Stimulated activated CD4-positive, alpha-beta T cell treated with anti-CD3 and anti-CD28 coated beads, Interleukin-15, amount 100 ng/mL, for 48 hours (primary cell): ENCODE measurements at places on chromosomes 11 and 22.
A peak's percentile ranks its signal among the peaks of the same experiment; 100 is the strongest.

- no peak for DNase-seq
These were observed 167.6 kb upstream of the MTMR2 start for GRCh38 chr11:96091476-96091875.

- DNase-seq = no peak
These were observed 73.0 kb downstream of the MSANTD4 start for GRCh38 chr11:105948918-105949590.

GRCh38 chr11:21625982-21626381 is 566.9 kb upstream of the ANO5 start:
- DNase-seq = no peak

GRCh38 chr22:24833881-24834495 is 28.0 kb downstream of the SGSM1 start:
- DNase-seq = no peak

DNA sequence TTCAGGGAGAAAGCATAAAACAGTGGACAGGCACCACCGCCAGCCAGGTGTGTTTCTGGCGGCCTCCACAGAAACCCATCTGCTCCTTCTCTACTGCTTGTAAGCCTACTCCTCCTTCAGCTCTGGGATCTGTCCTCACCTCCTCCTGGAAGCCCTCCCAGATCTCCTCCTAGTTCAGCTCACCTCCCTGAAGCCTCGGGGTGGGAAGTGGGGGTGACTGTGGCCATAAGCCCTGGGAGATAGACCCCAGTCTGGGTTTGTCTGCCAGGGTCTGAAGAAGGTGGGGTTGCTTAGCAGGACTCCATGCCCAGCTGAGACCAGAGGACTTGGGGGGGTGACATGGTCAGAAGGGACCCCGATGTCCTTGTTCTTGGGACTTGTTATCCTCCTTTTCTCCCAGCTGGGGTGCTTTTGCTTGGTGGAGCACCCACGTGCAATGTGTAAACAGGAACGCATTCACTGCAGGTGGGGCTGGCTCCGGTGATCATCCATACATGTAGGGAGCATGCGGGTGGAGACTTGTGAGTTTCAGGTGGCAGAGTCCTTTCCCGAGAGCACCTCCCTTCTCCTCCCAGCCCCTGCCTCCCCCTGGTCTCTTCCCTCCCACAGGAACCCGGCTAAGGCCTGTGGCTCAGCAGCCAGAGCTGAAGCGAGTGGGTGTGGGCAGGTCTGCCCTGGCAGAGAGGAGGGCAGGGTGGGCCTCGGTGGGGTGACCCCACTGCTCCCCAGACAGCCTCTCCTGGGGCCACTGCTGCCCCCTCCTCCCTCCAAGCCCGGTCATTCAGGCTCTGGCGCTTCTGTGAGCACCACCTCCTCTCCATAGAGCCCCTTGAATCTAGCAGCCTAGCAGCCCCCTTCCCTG is 25.9 kb downstream of the MRGPRG start:
- DNase-seq = no peak

- DNase-seq = no peak
These were observed 7.1 kb downstream of the MUC2 start for GRCh38 chr11:1081601-1082311.

DNA sequence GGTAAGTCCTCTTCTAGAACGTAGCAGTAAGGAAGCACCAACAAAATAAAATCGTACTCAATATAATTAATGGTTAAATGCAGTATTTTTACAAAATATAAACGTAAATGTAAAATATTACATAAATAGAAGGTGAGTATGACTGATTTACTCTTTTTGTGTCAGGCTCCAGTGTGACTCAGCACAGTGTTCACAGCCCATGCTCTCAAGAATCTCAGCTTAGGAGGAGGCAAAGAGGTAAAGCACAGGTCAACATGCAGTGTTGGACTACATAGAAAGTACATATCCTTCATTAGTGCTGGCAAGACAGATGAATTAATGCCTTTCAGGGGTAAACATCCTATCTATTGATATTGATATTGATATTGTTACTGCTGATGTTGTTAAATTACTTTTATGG is 2050.6 kb upstream of the RAG2 start:
- DNase-seq = no peak

DNA sequence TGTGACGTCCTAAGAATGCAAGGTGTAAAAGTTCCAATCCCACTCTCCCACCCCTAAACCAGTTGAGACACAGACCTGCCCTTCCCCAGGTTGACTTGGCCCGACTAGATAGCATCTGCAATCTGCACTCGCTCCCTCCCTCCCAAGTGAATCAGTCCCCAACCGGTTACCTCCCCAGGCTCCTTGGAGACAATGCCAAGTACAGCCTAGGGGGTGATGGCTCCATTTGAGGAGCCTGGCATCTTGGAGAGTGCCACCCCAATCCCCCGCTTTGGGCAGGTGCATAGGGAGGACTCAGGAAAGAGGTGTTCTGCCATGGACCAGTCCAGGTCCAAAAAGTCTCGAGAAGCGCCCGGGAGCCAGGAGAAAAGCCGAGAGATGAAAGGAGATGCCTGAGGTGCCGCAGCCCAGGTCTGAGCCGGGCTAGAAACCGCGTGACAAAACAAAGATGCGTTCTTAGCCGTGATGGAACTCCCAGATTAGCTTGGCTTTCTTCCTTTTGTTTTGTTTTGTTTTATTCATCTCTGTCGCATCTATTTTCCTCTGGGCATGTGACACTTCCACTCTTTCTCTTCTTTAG is 18.7 kb upstream of the SNX32 start:
- DNase-seq = no peak

DNA sequence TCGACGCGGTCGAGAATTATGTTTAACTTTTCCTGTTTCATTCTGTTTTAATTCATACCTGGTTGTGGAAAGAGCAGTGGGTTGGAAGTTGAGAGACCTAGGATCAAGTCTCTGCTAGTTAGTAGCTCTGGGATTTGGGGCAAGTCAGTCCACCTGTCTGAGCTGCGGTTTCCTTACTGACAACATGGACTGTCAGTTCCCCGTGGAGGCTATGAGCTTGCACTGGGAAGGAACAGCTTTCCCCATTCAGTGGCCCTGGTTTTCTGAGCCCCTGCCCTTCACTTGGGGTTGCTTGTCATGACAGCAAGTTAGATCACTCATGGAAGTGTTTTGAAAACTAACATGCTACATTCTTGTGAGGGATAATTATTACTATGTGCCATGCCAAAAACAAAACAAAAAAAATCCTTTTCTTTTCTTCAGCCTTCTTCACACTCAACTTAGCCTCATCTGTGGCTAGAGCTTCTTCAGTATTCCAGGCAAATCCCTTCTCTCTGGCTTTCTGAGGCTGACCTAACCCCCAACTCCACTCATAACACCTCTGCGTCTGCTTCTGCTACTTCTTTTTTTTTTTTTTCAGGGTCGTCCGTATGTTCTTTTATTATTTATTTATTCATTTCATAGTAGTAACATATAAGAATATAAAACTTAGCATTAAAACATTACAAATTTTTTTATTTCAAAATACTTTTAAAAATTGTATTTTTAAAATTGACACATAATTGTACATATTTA is 43.0 kb upstream of the ZBED5 start:
- DNase-seq = no peak

GRCh38 chr22:48754611-48755058 is 1073.0 kb downstream of the BRD1 start:
- DNase-seq = no peak

GRCh38 chr11:104705490-104706190 is 192.6 kb downstream of the CASP12 start:
- DNase-seq = peak; percentile 56

GRCh38 chr11:82267186-82267585 is 466.5 kb downstream of the FAM181B start:
- DNase-seq = no peak

DNA sequence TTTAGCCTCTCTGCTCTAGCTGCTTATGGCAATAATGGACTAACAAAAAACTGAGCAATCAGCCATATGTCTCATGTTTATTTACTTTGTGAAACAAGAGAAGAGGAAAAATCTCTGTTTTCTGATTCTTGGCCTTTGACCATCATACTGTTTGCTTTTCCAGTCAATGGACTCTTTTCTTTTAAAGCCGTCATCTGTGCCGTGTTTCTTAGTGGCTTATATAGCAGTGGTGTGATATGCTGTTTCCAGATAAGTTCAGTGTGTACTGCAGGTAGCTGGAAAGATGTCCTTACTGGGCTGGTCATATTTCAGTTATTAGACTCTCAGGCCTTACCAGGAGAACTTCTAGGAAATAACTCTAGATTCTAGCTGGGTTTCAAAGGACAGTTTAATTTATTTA is 33.6 kb upstream of the TECTA start:
- no peak for DNase-seq

GRCh38 chr22:32546496-32546895 is 71.9 kb downstream of the FBXO7 start:
- DNase-seq = no peak

GRCh38 chr11:75197512-75198277 is 42.9 kb upstream of the TPBGL start:
- DNase-seq = no peak

GRCh38 chr22:29078869-29079207 is 6.0 kb downstream of the KREMEN1 start:
- no peak for DNase-seq

GRCh38 chr11:124970925-124971324 is 16.9 kb downstream of the CCDC15 start:
- no peak for DNase-seq

DNA sequence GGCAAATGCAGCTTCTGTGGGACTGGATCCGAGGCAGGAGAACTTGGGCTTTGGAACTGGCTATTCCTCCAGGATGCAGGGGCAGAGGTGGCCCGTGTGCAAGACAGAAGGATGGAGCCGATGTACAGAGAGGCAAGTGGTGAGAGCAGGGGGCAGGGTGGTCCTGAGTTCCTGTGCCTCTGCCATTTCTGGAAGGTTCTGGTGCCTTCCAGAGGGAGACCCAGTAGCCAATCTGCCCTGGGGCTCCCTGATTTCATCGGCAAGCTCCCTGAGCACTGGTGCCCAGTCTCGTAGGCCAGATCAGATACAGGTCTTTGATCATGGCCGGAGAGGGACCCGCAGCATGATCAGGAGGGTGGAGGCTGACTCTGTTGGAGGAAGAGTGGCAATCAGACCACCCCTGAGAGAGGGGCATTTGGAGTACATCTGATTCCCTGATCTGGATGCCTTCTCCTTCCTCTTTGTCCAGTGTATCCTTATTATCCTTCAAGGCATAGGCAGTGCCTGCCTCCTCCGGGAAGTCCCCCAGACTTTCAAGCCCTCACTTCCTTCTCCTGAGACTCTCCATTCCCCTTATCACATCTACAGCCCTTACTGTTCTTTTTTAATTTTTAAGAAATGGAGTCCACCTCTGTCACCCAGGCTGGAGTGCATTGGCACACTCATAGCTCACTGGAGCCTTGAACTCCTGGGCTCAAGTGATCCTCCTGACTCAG is 9.7 kb downstream of the MRGPRD start:
- DNase-seq = no peak

- DNase-seq = no peak
These were observed 365.0 kb downstream of the MIAT start for GRCh38 chr22:27022274-27022895.

GRCh38 chr11:526192-526591 is 9.2 kb downstream of the HRAS start:
- DNase-seq = no peak

DNA sequence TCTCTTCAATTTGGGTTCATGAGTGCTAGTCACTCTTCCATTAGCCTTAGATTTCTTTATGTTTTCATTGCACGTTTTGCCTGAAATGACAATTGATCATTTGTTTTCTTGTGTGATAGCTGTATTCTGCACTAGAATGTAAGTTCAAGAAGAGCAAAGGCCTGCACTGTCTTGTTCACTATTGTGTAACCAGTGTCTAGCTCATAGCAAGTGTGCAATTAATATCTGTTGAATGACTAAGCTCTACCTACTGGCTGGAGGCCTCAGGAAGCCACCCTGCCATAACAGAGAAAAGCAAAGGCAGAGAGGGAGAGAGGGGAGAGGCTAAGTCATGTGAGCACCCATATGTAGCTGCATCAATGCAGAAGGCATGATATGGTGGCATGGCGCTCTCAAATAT is 292.8 kb upstream of the SYN3 start:
- DNase-seq = no peak

DNA sequence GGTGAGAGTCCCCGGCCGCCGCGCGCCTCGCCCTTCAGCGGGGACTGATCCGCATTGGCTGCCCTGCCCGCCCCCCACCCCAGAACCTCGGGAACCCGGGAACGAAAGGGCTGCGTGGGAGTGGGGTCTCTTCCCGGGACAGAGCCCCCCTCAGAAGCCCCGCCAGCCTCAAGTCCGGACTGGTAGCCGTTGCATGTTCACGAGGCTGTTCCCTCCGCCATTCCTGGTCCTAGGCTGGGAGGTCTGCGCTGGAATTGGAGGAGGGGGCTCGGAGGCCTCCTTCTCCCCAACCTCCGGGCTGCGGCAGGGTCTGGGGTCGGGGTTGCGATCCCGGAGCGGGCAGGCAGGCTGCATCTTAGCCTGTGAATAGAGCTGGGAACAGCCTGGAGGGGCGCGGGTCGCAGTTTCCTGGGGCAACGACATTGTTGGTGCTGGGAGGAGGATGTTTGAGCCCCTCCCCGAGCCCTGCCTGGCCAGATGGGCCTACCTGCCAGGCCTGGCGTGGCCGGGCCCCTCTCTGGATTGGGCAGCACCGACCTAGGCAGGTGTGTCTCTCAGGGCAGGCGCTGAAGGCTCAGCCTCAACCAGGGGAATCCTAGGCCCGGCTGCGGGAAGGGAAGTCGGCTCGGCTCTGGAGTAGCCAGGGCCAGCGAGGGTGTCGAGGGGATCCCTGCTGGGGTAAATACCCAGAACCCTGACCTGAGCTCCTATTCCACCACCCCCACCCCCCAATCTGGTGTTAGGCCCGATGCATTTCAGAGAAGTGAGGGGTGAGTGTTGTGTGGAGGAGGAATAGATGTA is 670 bp downstream of the MAPK8IP1 start:
- no peak for DNase-seq

DNA sequence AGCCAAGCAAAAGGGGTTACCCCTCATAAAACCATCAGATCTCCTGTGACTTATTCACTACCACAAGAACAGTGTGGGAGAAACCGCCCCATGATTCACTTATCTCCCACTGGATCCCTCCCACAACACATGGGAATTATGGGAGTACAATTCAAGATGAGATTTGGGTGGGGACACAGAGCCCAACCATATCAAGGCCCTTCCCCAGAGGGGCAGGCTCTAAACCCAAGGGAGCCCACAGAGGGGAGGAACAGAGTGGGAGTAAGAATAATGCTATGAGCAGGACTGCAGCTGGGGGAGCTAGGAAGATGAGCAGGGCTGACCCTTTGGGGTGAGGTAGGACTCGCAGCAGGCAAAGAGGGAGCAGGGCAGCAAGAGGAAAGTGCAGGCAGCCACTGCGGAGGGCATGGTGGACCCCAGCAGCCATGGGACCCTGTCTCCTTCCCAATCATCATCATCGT is 59.3 kb downstream of the CD82 start:
- no peak for DNase-seq

DNA sequence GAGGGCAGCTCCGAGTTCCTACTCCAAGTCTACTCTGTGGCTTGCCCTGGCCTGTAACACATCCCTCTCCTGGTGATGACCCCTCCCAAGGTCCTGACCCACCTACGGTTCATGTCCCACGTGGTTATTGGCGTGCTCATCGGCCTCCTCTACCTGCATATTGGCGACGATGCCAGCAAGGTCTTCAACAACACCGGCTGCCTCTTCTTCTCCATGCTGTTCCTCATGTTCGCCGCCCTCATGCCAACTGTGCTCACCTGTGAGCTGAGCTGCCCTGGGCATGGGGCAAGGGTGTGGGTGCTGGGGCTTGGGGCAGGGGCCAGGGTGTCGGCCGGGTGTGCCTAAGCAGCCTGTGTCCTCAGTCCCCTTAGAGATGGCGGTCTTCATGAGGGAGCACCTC is 9.6 kb downstream of the ABCG4 start:
- DNase-seq = no peak

- no peak for DNase-seq
These were observed 397.0 kb upstream of the ISX start for GRCh38 chr22:34669001-34669400.

GRCh38 chr11:74603845-74604244 is 11.5 kb downstream of the POLD3 start:
- DNase-seq = no peak
